AML-193 (cell line): ENCODE measurements at places on chromosomes 6 and 20.

GRCh38 chr6:78192057-78192456 lies 539.2 kb downstream of the MEI4 start:
- no peak for DNase-seq

- no peak for DNase-seq
Observed at GRCh38 chr20:21510414-21511384, 3.2 kb downstream of the NKX2-2 start.

- no peak for DNase-seq
Observed at GRCh38 chr20:19907326-19908056, 109.7 kb upstream of the NAA20 start.

DNA sequence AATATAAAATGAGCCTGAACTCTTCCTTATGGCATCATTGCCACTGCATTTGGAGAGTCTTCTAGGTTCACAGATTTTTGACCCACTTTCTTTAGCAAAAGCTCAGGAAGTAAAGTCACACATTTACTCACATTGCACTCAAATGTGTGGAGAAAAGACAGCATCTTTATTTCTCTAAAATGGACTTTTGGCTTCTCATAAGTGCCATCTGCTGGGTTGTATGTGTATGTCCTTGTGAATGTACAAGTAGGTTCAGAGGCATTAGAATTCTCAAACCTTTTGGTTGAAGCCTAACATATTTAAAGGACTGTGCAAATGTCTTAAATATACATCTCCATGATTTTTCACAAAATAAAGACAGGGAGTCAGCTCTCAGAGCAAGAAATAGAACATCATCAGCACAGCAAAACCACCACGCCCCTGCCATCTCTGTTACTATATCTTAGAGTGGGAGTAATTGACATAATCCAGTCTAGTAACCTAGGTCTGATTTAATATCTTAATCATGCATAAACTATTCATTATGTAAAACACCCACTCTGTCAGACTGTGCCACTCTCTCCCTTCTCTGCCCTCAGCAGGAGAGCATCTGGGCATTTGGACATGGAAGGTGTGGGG lies 42.2 kb upstream of the SPTLC3 start:
- DNase-seq = no peak

DNA sequence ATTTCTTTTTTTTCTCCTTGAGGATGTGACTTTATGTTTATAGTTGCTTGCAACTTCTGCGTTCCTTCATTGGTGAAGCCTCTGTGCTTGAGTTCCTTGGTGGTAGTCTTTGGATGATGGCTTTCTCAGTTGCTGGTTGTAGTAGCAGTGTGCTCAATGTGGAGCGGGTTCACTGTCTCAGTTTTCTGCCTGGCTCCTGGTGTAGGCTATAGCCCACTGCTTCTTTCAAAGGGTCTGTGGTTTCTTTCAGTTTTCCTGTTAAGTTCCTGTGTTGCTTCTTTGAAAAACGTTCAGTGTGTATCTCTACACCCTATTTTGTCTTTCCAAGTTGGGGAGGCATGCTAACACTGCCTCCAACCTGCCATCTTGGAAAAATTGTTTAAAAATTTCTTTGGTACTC lies 33.9 kb upstream of the ZBTB24 start:
- no peak for DNase-seq

DNA sequence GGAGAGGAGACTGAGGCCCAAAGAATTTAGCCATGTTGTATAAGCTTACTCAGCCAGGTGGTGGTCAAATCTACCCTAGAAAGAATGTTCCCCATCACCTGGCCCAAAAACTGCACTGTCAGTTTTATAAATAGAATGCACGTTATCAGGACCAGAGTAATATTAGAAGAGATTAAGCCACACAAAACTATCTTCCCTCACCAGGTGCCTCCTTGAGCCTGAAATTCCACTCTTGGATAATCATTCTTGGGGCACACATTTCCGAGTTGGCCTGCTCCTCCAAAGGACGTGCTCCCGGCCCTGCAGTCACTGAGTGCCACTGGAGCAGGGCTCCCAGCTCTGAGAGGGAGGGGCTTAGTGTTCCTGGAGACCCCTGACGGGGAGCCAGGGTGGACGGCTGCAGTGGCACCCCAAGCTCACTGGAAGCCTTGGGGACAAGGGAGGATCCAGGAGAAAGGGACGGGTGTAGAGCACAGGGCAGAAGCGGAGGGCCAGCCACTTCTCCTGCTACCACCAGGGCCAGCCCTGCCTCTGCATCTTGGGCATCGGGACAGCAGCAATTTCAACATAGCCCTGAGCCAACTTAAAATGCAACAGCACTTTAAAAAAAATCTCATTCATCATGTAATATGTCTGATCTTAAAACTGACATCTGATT lies 160.8 kb upstream of the QKI start:
- DNase-seq = no peak

DNA sequence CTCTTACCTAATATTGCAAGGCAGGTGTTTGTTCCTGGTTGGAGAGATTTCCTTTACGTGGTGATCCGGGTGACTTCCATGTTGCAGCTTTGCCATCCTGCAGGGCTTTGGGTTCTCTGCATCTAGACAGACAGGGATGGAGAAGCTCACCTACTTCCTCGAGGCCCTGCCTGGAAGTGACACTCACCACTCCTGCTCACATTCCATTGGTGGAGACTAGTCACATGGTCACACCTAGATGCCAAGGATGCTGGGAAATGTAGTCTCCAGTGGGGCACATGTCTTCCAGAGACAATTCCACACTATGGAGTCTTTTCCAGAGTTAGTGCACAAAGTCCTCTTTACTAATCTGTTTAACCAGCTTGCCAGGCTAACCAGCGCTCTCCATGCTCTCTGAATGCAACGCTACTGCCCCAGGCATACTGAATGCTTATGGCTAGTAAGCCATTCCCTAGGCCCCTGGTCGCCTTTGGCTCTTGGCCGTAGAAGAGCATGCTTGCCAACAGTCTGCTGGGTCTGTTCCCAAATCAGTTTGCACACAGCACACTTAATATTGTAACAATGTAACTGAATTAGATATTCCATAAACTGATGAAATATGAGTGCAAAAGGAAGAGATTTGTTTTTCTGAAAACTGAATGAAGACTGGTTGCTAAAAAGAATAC lies 6.7 kb upstream of the KCNK15 start:
- DNase-seq = peak; percentile 11

DNA sequence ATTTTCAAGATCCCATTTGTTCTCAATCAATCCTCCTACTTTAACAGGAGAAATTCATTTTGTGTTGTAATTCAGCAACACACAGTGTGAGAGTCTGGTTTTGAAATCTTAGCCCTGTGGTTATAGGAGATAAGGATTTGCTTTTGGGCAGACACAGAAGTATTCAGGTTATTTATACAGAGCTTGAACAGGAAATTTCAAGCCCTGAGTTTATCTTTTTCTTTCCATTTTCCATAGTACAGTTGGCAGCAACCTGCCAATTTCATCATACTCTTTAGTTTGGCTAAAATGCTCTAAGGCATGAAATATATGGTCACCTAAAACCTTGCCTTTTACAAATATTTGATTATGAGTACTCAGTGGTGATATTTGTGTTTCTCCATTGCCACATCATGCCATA lies 41.4 kb downstream of the PKIB start:
- no peak for DNase-seq

GRCh38 chr6:32604434-32604877 lies 14.8 kb upstream of the HLA-DRB1 start:
- no peak for DNase-seq

DNA sequence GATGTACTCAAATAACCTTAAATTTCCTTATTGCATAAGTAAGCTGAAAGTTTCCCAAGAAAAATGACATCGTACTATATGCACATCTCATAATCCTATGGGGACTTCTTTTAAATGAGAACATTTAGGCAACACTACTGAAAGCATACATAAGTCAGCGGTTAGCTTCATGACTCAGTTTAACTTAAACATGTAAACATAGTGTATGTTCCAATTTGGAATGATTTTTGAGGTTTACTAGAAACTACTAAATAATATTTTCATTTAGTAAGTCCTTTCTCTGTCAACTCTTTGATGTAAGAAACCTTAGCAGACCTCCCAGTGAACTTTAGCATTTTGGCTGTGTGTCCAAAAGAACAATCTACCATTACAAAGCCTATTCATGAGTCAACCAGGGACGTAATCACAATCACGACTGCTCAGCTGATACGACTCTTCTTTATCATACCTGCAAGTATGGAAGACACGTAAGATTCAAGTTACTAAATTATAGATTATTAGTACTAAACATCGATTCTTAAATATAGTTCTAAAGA lies 19.3 kb downstream of the HIVEP2 start:
- DNase-seq = no peak

DNA sequence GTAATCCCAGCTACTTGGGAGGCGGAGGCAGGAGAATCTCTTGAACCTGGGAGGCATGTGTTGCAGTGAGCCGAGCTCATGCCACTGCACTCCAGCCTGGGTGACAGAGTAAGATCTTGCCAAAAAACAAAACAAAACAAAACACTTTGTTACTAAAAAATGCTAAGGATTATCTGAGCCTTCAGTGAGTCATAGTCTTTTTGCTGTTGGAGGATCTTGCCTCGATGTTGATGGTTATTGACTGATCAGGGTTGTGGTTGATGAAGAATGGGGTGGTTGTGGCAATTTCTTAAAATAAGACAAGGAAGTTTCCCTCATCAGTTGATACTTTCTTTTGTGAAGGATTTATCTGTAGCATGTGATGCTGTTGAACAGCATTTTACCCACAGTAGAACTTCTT lies 196.8 kb upstream of the HDDC2 start:
- DNase-seq = no peak

GRCh38 chr20:52252664-52253063 lies 61.1 kb upstream of the ZFP64 start:
- no peak for DNase-seq

GRCh38 chr6:14647357-14647756 lies 529.8 kb downstream of the CD83 start:
- no peak for DNase-seq

- no peak for DNase-seq
Observed at GRCh38 chr6:90294989-90295853, 1.4 kb downstream of the BACH2 start.

DNA sequence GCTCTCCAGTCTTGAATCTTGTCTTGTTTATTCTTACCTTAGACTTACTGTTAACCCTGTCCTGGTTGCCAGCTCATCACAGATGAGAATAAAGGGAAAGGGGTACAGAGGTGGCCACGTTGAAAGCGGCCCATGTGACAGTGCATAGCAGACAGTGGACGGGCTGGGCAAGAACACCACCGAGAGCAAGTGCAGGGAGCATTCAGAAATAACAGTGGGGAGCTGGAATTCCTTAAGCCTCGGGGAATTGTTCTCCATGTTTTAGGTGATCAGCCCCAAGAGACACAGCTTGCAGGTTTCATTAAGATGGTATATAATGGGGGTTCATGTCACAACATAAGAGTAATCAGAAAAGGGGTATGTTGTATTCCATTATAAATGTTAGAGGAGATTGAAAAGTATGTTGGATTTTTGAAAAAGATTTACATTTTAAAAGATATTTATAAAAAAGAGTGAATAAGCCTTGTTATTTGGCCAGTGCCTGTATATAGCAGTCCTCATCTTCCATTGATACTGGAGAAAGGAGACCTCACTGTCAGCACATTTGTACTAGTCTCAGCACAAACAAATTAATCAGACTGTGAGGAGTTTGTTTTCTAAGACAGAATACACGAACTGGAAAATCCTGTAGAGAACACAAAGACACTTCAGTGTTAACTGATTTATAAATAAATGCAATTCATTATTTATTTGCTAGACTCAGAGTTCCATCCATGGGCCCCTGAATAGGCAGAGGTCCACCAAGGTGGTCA lies 35.4 kb downstream of the VAPB start:
- DNase-seq = no peak

DNA sequence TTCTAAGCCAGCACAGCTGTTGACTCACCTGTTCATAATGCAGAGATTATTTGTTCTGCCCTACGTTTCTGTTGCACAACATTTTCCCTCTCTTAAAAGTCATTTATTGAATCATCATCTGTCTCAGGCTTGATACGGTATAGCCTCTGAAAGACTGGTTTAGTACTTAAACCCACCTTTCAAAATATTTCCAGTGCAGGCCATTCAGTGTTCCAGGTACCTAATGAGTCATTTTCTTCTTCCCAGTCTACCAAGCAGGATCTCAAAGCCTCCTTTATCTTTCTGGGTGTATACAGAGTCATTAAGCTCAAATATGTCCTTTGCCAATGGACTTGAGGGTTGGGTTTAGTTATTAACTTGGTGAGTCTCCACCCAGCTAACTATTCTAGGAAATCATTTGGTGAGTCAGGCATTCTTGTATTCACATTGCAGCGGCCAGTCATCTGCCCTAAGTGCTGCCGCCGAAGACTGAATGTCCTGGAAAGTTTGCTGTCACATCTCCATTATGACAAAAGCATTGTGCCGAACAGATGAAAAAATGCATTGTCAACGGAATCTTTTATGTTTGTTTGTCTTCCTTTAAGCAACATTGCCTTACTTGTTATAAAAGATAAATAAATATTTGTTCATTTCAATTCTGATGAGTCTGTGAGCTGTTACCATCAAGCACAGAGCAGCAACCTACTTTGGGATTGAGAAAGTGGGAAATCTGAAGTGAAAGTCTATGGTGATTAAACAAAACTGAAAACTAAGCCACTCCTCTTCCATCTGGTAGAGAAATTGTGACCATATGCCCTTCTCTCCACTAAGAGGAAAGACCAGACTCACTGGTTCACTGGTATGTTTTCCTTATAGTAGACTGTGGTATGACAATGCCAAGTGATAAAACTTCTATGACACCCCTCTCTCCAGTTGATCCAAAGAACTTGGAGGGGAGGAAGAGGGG lies 14.3 kb upstream of the FAM135A start:
- DNase-seq = no peak
